Femur (tissue), 1 donor: ENCODE measurements at places on chromosomes 7 and 10.

DNA sequence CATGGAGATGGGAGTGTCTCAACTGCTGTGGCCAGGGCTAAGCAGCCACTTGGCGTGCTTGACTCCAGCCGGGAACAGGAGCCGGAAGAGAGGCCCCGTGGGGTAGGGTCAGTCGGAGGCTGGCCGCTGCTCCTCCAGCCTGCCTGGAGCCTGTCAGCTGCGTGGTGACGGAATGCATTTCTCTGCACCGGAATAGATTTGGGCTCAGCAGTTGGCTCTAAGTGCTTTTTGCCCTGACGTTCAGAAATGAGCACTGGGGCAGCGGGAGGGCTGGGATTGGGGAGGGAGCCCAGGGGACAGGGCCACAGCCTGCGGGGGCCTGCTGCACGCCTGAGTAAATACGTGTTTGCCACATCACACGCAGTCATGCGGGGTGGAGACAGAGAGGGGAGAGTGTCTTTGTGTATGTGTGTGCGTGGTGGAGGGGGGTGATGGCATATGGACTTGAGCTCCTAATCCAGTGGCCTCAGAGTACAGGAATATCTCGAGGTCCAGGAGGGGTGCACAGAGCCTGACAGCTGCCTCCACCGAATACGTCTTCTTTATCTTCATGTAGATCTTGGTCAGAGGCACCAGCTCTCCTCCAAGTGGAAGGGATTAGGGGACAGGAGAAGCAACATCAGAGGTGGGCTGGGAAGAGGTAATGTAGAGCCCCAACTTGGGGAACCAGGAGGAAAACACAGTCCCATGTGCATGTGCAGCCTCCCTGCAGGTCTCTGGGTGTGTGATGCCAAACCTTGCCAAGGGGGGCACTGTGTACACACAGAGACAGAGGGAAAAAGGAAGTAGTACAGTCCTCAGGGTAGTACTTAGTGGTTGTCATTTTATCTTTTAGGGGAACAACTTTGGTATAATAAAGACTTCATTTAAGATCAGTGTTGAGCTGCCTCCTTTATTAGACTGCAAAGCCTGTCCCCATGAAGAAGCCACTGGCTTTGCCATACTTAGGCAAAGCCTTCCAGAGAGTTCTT, 151.4 kb downstream of the CDH23 start:
- peak; percentile 91 for DNase-seq

DNA sequence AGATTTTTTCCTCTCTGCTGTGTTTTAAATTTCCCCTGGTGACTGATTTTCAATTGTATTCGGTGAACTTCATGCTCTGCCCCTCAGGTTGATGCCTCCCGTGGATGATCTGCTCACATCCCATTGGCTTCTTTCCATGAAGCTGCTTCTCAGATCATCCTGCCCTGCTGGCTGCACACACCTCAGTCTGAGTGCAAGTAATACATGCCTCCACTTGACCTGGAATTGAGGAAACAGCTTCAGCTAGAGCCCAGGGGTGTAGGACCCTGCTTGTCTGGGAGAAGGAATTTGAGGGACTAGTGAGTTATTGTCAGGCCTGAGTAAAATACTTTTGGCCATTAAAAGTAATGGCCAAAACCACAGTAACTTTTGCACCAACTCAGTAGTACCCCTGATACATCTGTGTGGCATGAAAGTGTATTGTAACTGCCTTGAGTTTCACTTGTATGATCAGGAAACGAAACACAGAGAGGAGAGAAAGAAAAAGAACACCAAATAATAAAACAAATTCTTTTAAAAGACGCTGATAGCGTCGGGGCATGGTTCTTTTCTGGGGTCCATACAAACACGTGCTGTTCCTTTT, 49.4 kb downstream of the SPAM1 start:
- no peak for DNase-seq

DNA sequence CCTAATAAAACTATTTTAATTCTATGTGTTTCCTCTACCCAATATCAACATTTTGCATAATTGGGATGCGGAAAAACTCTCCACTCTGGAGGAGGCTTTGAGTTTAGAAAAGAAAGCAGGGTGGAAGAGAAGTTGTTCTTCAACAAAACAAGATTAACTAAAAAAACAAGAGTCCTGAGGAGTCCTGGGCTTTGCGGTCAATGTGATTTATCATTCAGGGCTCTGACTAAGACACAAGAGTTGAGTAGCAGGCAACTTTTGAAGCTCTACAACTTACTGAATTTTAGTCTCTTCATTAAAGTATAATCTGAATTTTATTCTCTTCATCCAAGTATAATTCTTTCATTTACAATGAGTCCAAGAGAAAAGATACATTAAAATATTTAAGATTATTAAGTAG, 18.3 kb upstream of the TMEM26 start:
- DNase-seq, result no peak

DNA sequence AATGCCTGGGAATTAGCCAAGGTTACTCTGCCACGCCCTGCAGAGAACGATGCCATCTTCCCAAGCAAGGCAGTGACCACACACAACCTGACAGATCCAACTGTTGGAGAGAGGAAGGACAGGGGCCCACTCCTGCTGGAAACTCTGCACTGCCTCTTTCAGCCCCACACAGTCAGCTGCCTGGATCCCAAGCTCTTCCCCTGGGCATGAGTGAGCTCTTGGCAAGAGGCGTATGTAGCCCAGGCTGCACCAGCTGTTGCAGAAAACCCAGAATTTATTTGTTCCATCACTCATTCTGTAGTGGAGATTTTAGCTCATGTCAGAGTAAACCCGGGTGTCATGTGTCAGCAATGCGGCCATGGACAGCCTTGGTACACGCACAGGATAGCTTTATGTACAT, 135.1 kb upstream of the TRIM24 start:
- peak; percentile 63 for DNase-seq

DNA sequence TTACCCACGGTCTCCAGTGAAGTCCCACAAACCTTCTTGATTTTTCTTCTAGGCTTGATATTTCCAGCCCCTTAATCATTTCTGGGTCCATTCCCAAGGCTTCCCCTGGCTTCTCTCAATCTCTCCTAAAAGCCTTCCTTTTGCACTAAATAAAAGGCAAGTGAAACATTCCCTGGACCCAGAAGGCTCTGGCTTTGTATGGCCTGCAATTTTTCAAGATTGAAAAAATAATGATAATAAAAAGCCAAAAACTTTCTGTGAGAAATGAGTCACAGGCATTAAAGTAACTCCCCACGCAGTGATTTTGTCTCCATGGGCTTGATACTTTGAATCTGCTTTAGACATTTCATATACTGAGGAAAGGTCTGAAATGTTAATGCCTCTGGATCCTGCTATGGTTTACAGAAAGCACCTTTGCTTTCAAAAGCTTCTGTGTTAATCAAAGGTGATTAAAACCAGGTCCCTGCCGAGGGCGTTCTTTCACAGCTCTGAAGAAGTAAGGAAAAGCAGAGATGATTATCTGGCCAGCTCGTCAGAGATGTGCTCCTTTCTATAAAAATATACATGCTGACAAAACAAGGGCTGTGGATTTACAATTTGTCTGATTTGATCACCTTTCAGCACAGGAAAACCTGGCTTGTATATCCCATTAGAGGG, 118.9 kb upstream of the TMEM72 start:
- DNase-seq, result no peak

GRCh38 chr10:2866569-2866968, 200.8 kb upstream of the PFKP start:
- no peak for DNase-seq

GRCh38 chr7:114928060-114928459, 6.2 kb downstream of the MDFIC start:
- DNase-seq, result no peak

DNA sequence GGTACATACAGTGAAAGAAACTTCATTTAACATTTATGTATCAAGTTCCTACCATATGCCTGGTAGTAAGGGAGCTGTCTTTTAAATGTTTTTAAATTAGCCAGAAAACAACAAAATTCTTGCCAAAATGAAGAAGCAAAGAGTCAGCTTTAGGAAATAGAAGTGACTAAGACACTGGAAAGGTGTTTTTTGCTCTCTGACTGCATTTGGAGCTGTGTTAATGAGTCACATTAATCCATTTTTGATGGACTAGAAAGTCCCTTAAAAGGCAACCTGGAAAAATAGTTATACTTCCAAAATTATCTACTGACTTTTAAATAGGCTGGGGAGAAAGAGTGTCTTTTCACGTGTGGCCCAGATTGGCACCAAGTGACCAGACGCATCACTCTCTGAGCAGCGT, 3.9 kb upstream of the COL17A1 start:
- no peak for DNase-seq
